ENCODE measurements at places on chromosomes 13 and 19.
A peak's percentile ranks its signal among the peaks of the same experiment; 100 is the strongest.

GRCh38 chr13:102677122-102677521, 17.7 kb downstream of the METTL21C start:
- no peak for DNase-seq

DNA sequence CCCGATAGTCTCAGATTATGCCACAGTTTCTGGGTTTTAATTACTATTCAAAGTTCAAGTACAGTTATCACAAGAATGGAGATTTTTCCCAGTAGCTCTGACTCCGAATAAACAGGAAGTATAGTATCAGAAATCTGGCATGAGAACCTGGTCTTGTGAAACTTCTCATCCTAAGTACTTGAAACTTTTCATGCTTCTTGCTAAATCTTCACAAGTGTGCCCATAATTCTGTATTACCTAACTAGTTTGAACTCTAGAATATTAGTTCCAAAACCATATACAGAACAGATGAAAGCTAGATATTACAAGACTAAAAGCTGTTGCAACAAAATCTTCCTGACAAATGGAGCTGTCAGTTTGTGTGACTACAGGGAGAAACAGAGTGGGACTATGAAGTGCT, 70.5 kb upstream of the CSNK1A1L start:
- no peak for DNase-seq

DNA sequence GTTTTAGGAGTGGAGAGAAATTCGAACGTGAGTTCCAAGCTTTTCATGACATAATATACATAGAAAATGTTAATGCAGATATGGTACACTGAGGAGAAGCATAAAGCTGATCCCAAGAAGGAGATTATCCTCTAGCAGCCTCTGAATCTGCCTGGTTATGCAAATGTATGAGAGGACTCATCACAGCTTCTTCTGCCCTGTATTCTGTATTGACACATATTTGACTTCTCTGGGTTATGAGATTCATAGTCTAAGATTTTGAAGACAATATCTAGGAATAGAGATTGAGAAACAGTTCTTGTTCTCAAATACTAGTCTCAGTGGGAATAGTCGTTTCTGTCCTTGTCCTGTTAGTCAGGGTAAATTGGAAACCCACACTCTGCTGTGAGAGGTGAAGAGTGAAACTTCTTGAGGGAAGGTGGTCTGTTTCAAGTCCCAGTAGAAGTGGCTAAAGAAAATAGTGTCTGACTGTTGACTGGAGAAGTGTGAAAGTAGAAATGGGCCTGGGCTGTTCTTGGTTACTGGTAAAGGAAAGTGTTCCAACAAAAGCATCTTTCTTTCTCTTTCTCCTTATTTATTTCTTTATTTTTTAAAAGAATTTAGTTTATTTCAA, 1356.6 kb downstream of the SLITRK5 start:
- DNase-seq = no peak

DNA sequence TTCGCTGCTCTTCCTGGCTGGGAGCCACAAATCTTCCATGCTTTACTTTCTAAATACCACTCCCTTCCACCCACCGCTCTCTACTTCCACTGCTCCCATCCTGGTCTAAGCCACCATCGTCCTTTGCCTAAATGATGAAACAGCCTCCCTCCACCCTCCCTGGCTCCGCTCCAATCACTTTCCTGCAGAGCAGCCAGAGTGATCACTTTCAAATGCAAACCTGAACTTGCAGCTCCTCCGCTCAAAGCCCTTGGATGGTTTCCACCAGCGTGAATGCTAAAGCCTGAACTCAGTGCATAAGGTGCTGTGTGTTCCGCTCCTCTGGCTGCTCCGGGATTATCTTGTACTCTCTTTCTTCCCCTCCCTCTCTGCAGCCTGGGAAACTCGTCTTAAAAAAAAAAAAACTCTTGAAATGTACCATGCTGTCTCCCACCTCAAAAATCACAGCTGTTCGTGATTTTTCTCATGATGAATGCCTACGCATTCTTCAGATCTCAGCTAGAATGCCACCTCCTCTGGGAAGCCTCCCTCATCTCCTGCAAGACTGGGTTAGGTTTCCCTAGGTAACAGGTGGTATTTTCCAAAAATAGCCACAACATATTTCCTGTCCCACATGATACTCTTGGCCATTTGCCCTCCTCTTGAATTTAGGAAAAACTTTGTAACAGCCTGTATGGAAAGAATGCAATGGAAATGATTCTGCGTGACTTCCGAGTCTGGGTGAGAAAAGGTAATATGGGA, 3.7 kb upstream of the SIN3B start:
- peak; percentile 20 for DNase-seq

DNA sequence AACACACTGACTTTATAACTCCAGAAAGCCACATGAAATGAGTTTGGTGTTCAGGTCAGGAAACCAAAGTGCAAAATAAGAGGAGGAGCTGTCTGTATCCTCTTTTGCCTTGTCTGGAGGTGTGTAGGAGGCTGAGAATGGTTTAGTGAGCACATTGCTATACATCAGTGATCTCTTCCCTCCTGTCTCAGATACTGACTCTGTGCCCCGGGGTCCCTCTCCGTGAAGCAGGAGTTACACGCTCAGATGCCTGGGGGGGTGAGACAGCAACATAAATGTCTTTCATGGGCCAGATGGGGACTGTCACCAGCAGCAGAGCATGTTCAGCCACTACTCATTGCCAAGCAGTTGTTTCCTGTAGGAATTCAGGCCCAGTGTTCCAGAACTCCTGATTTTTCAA, 285.4 kb downstream of the ATP8A2 start:
- no peak for DNase-seq

GRCh38 chr13:105778196-105778595, 757.3 kb downstream of the EFNB2 start:
- DNase-seq = no peak

DNA sequence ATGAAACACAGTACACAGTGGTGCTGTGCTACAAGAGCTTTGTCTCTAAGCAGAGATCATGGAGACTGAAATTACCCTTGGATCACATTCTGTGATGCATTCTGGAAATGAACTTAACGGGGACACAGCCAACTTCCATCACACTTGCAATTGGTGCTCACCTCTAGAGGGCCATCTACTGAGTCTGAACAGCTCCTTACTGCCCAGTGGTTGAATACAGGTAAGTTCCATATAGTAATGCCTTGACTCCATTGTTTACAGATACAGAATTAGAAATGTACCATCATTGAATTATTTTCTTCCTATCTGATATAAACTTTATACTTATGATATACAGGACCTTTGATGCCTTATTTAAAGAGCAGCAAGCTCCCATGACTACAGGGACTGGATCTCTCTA, 686.4 kb downstream of the PCDH9 start:
- DNase-seq = no peak

DNA sequence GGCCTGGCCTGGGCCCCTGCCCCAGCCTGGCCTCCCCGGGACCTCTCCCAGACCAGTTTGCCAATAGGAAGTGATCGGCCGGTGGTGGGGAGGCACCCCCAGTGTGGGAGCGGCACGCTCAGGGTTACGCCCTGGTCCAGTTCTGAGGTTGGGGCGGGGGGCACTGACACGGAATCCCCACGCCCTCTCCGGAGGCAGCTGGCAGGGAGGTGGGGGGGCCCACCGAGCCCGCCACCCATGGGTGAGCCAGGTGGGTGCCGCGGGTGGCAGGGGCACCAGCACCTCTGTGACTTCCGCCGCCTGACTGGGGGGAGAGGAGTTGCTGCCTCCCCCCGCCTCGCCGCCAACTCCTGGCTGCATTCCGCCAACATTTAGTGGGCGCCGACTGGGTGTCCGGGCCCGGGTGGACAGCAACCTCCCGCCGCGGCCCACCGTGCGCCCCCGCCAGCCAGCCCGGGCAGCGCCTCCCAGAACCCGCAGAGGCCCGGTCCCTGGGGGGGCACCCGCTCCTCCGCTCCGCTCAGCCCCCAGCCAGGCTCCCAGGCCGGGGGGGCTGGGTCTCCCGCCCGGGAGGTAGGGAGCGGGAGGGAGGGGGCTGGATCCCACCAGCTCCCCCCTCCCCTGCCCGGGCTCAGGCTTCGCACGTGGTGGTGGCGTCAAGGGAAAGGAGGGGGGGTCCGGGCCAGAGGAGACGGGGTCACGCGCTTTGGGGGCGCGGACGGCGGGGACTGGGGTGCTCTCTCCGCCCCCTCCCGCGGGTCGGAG, 2.0 kb downstream of the ZBTB7A start:
- peak; percentile 60 for DNase-seq

DNA sequence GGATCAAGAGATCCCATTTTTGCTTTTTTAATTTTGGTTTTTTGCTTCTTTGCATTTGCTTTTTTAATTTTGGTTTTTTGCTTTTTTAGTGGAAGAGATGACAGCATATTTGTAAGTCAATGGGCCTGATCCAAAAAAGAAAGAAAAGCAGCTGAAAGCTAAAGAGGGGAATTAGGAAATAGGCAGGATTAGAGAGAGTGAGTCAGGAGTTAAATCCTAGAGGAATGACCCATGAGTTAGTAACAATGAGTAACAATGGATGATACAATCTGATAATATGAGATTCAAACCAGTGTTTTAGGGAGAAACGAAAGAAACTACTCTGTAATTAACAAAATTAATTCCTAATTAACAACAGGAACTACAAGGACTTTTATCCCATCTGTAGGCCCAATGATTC, 111.2 kb upstream of the SGCG start:
- no peak for DNase-seq

Measured in anterior cingulate cortex (tissue), 58 donors.